HCEC 1CT (cell line): ENCODE measurements at places on chromosomes 6 and 20.

DNA sequence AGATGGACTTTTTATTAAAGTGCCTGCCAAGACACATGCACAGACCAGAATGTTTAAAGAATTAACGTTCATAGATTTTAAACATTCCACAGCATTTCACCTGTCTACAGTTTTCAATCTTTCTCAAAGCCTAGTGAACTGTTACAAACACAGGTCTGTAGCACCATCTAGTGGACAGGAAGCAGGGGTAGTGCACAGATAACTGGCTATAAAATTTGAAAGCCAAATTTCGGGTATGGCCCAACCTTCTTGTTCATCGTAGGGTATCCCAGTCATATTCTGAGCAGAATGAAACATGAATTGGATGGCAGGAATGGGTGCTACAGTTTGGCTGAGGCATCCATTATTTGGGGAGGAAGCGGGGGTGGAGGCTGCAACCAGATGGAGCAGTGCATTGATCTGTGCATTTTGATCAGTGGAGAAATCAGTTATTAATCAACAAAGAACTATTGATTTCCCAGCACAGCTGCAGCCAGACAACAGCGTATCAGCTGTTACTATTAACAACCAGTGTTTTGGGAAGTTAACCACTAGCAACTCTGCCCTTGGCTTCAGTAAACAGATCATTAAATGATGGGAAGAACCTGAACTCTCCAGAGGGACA lies 56.1 kb upstream of the B3GAT2 start:
- peak; percentile 64 for DNase-seq

GRCh38 chr6:132483779-132484679 lies 28.9 kb downstream of the STX7 start:
- DNase-seq: peak; percentile 69

DNA sequence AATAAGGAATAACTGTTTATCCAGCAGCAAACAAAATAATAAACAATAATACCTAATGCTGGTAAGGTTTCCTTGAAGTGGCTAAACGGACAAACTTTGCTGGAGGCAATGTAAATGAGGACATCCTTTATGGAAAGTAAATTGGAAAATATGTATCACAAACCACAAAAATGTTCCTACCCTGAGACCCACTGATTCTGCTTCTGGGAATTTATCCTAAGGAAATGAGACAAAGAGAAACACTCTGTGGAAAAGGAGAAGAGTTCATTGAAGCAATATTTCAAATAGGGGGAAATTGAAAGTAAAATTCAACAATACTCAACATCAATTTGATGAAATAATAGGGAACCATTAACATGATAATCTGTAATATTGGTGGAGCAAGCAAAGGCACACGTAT lies 37.9 kb downstream of the MAFB start:
- no peak for DNase-seq

DNA sequence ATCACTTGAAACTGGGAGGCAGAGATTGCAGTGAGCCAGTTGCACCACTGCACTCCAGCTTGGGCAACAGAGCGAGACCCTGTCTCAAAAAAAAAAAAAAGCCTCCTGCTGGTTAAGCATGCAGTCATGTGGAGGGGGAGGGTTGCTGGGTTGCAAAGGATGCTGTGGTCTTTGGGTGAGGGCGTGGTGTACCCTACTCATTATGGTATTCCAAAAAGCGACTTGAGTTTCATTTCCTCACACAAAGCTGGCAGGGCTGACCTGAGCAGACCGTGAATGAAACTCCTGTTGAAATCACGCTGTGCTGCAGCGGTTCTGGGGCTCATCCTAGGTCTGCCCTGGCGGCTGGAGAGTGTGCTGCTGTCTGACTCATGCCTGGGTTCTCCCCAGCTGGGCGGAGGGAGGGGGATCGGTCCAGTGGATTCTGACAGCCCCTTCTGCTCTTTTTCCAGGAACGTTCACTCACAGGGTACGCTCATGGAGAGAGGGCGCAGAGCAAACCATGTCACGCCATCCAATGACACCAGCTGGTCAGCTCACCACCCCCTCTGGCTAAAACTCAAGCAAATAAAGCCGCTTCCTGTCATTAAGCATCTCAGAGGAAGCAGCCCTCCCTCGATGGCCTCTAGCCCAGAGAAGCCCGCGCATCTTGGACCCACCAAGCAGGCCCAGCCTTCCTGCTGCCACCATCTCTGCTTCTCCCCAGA lies 166.2 kb downstream of the SCML4 start:
- peak; percentile 84 for DNase-seq

DNA sequence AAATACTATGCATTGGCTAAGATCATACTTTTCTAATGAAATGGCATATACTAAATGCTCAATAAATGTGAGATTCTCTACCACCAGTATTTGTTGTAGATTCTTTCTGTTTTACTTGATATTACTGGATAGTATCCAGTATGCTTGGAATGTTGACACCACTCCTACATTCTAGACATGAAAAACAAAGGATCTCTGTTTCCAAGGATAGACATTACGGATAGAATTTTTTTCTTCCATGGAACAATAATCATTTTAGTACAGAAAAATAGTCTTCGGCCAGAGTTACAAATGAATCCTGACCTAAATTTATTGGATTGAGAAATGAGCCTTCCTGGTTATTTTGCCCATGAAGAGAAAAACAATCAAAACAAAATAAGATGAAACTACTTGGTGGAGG lies 258.2 kb upstream of the NT5E start:
- DNase-seq: no peak

- no peak for DNase-seq
Measured at GRCh38 chr6:147310521-147310920, 106.3 kb downstream of the STXBP5 start.

- DNase-seq: peak; percentile 46
Measured at GRCh38 chr6:53647462-53648094, 18.0 kb downstream of the KLHL31 start.
